Stimulated activated CD4-positive, alpha-beta T cell treated with anti-CD3 and anti-CD28 coated beads, Interleukin-4, amount 100 ng/mL, for 4 hours (primary cell): ENCODE measurements at places on chromosomes 6 and 20.

GRCh38 chr6:12969966-12970365 lies 253.4 kb downstream of the PHACTR1 start:
- DNase-seq, result no peak

DNA sequence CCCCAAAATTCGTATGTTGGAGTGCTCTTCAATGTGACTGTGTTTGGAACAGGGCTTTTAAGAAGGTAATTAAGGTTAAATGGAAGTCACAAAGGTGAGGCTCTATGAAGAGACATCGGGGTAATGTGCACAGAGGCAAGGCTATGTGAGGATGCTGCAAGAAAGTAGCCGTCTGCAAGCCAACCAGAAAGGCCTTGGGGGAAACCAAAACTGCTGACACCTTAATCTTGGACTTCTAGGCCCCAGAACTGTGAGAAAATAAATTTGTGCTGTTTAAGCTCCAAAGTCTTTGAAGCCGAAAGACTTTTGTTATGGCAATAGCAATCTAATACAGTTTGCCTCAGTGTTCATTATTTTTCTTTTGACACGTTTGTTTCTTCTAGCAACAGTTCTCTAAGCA lies 2.4 kb upstream of the IRAK1BP1 start:
- no peak for DNase-seq

DNA sequence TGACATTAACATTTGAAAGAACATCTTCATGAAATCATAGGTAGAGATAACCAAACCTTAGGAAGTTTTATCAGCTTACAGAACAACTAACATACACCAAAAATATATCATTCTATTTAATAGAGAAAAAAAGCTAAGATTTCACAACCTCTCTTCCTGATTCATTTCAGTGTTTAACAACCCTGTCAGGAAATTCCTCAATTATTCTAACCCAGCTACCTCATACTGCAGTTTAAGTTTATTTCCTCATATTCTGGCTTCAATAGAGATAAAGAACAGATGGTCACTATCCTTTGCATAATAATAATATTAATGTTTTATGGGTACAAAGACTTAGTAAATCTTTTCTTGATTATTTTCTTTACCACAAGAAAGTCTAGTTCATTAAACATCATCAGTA lies 112.9 kb upstream of the HSF2 start:
- no peak for DNase-seq

GRCh38 chr6:4872841-4873240 lies 96.6 kb downstream of the CDYL start:
- no peak for DNase-seq
